ENCODE measurements at places on chromosomes 12 and 14. TPM values are rescaled to one million over a fixed set of nuclear protein-coding genes. Genes with fewer than 3 reads are reported as not detected.

GRCh38 chr14:34496679-34497513 lies 34.9 kb upstream of the SPTSSA start:
- DNase-seq, result peak; percentile 72

- no peak for DNase-seq
Measured at GRCh38 chr12:67940780-67941243, 48.4 kb upstream of the IFNG-AS1 start.

GRCh38 chr12:51320311-51320694 lies 3.7 kb downstream of the BIN2 start:
- no peak for DNase-seq

GRCh38 chr12:3113671-3114325 lies 36.6 kb downstream of the TSPAN9 start:
- no peak for DNase-seq

DNA sequence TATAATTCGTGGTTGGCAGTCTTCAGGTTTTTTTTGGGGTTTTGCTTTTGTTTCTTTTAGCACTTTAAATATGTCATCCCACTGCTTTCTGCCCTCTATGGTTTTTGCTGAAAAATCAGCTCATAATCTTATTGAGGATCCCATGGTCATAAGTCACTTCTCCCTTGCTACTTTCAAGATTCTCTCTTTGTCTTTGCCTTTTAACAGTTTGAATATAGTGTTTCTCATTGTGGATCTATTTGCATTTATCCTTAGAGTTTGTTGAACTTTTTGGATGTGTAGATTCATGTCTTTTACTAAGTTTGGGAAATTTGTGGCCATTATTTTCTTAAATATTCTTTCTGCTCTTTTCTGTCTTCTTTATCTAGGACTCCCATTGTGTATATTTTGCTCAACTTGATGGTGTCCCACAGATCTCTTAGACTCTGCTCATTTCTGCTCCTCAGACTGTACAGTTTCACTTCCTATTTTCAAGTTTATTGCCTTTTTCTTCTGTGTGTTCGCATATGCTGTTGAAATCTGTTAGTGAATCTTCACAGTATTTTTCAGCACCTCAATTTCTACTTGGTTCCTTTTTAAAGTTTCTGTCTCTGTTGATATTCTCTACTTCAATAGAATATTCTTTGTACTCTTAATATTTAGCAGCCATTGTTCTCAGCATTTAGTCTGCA lies 70.8 kb downstream of the WNK1 start:
- DNase-seq, result no peak

GRCh38 chr14:102594514-102595175 lies 2.2 kb downstream of the RCOR1 start:
- no peak for DNase-seq

DNA sequence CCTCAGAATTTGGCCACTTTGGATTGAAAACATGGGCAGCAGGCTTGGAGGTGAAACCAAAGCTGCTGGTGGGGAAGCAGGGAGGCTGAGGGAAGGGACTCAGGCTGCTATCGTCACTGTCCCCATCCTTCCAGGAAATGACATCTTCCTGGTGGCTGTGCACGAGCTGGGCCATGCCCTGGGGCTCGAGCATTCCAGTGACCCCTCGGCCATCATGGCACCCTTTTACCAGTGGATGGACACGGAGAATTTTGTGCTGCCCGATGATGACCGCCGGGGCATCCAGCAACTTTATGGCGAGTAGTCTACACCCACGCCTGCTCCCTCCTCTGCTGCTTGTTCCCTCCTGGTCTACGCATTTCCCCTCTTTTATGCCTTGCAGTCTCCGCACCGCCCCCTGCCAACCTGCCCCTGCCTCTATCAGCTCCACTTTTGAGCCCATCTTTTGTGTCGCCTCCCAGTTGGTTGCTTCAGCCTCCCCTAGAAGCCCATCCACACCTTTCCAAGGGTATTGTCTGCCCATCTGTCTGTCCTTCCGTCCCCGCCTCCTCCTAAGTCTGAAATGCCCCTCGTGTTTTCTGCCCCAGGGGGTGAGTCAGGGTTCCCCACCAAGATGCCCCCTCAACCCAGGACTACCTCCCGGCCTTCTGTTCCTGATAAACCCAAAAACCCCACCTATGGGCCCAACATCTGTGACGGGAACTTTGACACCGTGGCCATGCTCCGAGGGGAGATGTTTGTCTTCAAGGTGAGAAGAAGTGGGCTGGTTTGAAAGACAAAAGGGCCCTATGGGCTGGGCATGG lies 6.9 kb downstream of the MMP14 start:
- no peak for DNase-seq

DNA sequence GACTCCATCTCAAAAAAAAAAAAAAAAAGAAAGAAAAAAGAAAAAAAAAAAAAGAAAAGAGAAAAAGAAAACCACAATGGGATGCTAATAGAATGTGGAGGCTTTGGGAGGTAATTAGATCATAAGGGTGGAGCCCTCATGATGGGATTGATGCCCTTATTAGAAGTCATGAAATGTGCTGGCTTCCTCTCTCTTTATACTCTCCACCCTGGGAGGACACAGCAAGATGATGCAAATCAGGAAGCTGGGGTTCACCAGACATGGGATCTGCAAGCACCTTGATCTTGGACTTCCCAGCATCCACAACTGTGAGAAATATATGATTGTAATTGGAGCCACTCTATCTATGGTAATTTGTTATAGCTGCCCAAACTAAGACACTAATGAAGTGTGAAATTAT lies 13.4 kb upstream of the DRAM1 start:
- no peak for DNase-seq

DNA sequence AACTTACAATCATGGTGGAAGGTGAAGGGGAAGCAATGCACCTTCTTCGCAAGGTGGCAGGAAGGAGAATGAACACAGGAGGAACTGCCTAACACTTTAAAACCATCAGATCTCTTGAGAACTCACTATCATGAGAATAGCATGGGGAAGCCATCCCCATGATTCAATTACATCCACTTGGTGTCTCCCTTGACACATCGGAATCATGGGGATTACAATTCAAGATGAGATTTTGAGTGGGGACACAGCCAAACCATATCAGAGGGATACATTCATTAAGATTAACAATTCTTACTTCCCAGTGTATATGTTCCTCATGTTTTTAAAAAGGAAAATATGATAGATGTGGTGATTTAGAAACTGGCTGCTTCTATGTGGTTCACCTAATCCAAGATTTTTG lies 117.9 kb downstream of the PDE3A start:
- no peak for DNase-seq

GRCh38 chr14:70971560-70971959 lies 64.3 kb downstream of the PCNX1 start:
- DNase-seq, result no peak

DNA sequence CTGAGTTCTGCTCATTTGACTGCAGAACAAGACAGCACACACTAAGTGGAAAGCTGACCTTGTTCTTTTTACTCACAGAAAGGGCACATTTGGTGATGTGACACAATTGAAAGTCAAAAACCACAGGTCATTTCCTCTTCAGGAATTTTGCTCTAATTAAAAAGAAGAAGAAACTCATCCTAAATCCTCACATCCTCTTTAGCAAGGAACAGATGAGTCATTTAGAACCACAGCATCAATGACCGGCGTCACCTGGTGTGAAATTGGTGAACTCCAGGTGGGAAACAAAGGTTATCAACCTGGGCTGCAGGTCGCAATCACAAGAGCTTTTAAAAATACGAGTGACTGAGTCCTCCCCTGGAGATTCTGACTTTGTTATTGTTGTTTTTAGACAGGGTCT lies 2.9 kb upstream of the RNU6-8 start:
- DNase-seq, result no peak

DNA sequence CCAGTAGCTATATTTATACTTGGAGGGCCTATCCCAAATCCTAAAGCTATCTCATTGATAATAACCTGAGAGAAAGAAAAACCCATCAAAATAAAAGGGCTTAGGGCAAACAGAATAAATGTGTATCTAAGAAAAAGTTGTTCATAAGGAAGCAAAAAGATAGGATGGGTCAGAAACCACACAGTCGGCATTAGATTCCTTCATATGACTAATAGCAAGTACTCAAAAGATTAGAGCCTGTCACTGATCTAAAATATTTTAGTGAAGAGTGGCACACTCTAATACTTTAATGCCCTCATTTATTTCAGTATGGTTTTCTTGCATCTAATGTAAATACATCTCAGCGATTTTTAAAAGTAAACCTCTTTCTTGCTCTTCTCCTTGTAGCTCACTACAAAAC lies 17.1 kb upstream of the NAV3 start:
- DNase-seq, result no peak

DNA sequence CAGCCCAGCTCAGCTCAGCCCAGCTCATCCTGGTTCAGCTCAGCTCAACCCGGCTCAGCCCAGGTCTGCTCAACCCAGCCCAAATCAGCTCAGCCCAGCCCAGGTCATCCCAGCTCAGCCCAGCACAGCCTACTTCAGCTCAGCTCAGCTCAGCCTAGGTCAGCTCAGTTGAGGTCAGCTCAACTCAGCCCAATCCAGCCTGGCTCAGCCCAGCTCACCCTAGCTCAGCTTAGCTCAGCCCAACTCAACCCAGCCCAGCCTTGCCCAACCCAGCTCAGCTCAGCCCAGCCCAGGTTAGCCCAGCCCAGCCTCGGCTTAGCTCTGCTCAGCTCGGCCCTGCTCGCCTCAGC lies 332.3 kb downstream of the TMEM121 start:
- no peak for DNase-seq

DNA sequence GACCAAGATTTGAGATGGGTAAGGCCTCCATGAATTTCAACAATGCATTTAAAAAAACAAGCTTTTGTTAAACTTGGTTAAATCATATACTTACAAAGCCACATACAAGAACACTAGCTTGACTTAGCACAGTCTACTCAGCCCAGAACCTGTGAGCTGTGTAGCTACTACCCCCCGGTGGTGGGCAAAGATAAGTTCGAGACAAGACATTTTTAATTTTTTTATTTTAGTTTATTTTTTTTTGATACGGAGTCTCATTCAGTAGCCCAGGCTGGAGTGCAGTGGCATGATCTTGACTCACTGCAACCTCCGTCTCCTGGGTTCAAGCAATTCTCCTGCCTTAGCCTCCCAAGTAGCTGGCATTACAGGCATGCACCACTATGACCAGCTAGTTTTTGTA lies 3.7 kb upstream of the NECAP1 start:
- DNase-seq, result no peak

GRCh38 chr12:90174198-90174510 lies 465.5 kb upstream of the ATP2B1 start:
- no peak for DNase-seq

Gene PIWIL1
- total RNA-seq, result not detected

Gene RIMKLB
- total RNA-seq, result 220 TPM

Gene ESR2
- total RNA-seq, result 1.4 TPM

Gene MIP
- 0.62 TPM for total RNA-seq

Gene EML5
- 30.3 TPM for total RNA-seq

Gene MTRFR
- total RNA-seq, result 13.9 TPM

Gene COCH
- 39.1 TPM for total RNA-seq

Gene CCDC85C
- total RNA-seq, result 9.7 TPM

Gene IL26
- not detected for total RNA-seq

Gene GPR137C
- total RNA-seq, result 27.8 TPM

Measured in occipital lobe (tissue), 3 donors.